ENCODE measurements at places on chromosomes 3 and 15. TPM values are rescaled to one million over a fixed set of nuclear protein-coding genes. Genes with fewer than 3 reads are reported as not detected.

The UBA7 gene
- 24.4 TPM for total RNA-seq

The IL20RB gene
- total RNA-seq, result 1.1 TPM

The TMCO5A gene
- not detected for total RNA-seq

DNA sequence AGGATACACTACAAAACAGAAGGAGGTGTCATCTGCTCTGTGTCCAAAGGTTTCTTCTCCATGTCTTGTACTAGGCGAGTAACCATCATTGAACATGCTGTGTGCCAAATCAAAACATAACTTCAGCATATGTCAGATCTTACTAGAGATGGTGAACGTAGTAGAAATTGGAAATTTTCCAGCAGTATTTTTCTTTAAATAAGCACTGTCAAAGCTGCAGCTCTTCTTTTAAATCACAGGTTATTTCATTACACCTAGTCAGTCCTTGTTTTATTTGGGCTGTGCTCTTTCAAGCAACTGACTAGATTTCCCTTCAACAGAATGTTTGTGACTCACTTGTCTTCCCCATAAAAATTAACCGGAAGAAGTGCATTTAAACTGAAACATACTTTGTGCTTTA is 46.5 kb downstream of the MSL2 start:
- H3K4me1 ChIP-seq, result no peaks in the 10 kb centered on the region
- H3K27ac ChIP-seq, result no peak overlapping the region
- no peak for DNase-seq
- H3K4me3 ChIP-seq, result no peak overlapping the region
- peaks cover 31% of the 10 kb centered on the region for H3K36me3 ChIP-seq

- H3K27me3 ChIP-seq, result no peaks in the 10 kb centered on the region
- no peaks in the 10 kb centered on the region for H3K36me3 ChIP-seq
- no peaks in the 10 kb centered on the region for H3K4me1 ChIP-seq
- H3K4me3 ChIP-seq, result no peak overlapping the region
- no peak for DNase-seq
- no peak overlapping the region for H3K27ac ChIP-seq
These were observed 530.7 kb downstream of the EPHB1 start for GRCh38 chr3:135325726-135326235.

DNA sequence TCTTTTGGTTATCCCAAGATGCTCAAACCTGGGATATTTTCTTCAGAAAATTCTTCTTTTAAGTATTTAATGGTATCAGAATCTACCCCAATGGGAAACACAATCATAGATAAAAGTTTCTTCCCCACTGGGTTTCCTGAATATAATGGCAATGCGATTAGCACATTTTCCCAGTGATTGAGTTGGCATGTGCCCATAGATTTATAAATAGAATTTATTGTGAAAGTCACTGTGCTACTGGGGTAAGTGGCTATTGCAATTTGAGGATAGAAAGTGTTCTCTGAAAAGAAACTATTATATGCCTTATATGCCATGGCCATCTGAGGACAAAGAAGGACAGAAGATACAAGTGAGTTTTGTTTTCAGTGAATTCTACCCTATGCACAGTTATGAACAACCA is 99.0 kb upstream of the RBMS3 start:
- no peak for DNase-seq
- no peaks in the 10 kb centered on the region for H3K27me3 ChIP-seq
- H3K36me3 ChIP-seq, result no peaks in the 10 kb centered on the region
- H3K4me3 ChIP-seq, result no peak overlapping the region
- H3K27ac ChIP-seq, result no peak overlapping the region

DNA sequence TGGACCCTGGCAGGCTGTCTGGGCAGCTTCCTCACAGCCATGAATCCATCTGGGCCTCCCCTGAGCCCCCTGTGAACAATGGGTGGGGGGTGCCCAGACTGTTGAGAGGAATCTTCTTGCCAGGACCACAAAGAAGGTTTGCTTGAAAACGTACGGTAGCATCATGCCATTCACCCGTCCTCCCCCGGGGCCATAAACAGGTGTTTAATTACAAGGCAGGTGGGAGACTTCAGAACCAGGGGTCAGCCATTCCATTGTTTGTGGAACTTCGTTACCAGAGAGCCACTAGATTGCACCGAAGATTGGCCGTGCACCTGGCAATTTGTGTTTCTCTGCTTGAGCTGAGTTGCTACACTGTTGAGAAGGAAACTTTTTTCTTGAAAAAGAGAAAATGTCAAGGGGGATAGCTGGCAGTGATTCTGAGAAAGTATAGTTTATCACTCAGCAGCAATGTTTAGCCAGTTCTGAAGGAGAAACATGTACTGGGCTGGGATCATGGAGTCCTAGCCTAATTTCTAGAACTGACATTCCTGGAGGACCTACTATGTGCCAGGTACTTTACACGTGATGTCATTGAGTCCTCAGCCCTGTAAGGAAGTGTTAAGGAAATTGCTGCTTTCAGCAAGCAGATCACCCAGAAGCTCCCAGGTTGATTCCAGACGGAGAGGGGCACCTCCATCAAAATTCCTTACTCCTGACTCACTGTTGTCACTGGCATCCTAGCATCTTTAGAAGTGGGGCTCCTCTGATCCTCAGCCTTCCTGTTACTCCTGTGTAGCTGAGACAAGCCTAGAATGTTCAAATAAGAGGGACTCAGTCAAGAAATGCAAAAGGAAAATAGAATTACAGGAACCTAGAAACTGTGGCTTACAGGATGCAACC is 103.8 kb upstream of the UBE2E1 start:
- no peak for DNase-seq
- H3K27ac ChIP-seq, result no peak overlapping the region
- H3K36me3 ChIP-seq, result no peaks in the 10 kb centered on the region
- no peak overlapping the region for H3K4me3 ChIP-seq

DNA sequence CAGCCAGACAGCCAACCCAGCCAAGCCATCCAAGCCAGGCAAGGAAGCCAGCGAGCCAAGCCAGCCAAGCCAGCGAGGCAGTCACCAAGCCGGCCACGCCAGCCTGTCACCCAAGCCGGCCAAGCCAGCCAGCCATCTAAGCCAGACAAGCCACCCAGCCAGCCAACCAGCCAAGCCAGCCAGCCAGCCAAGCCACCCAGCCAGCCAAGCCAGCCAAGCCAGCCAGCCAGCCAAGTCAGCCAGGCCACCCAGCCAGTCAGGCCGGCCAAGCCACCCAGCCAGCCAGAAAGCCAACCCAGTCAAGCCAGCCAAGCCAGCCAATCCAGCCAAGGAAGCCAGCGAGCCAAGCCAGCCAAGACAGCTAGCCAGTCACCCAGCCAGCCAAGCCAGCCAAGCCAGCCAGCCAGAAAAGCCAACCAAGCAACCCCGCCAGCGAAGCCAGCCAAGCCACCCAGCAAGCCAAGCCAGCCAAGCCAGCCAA is 201.2 kb downstream of the GOLGA6L6 start:
- no peaks in the 10 kb centered on the region for H3K4me1 ChIP-seq
- no peak overlapping the region for H3K4me3 ChIP-seq
- no peak overlapping the region for H3K27ac ChIP-seq
- no peak for DNase-seq
- H3K27me3 ChIP-seq, result no peaks in the 10 kb centered on the region
- no peaks in the 10 kb centered on the region for H3K36me3 ChIP-seq

DNA sequence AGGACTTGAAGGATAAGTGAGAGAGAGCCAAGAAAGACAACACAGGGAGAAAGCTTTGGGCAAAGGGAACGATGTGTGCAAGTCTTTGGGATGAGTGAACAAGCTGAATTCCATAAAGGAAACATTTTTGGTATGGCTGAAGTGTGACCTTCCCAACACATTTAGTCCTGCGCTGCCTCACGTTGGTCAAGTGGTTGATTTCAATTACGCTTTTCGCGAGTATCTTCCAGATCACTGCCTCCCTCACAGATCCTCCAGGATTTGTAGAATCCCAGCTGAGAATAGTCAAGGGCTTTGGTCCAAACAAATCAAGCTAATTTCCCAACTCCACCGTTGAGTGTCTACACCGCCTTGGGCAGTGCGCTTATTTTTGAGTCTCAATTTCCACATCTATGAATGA is 338.4 kb upstream of the ADAMTS9 start:
- no peaks in the 10 kb centered on the region for H3K36me3 ChIP-seq
- DNase-seq, result no peak

DNA sequence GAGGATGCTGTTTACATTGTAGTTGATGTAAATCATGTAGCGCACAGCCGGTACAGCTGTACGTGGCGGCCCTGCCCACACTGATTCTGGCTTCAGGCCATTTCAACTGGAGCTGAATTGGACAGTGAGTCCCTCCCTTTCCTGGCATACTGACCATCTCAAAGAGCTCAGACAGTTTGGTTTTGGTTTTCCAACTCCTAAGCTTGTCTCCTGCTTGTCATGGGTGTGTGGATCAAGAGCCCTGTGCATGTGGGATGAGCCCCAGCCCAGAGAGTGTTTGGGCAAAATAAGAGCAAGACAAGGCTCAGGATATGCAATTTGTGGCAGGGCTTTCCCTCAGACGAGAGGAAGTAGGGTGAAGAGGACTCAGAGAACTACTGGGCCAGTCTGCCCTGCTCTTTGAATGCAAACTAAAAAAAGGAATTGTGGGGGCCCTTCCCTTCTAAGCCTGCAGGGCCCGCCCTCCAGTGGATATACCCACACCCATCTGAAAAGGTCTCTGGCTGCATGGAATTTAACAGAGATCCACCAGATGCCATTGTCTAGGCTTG is 13.3 kb downstream of the ITGA11 start:
- no peak overlapping the region for H3K27ac ChIP-seq
- no peaks in the 10 kb centered on the region for H3K36me3 ChIP-seq
- no peaks in the 10 kb centered on the region for H3K27me3 ChIP-seq
- no peak overlapping the region for H3K4me3 ChIP-seq
- no peaks in the 10 kb centered on the region for H3K4me1 ChIP-seq
- no peak for DNase-seq

GRCh38 chr3:137764563-137765309 is 621 bp downstream of the SOX14 start:
- H3K27me3 ChIP-seq, result no peaks in the 10 kb centered on the region
- no peaks in the 10 kb centered on the region for H3K36me3 ChIP-seq
- no peaks in the 10 kb centered on the region for H3K4me1 ChIP-seq
- DNase-seq, result no peak
- H3K4me3 ChIP-seq, result no peak overlapping the region
- no peak overlapping the region for H3K27ac ChIP-seq

DNA sequence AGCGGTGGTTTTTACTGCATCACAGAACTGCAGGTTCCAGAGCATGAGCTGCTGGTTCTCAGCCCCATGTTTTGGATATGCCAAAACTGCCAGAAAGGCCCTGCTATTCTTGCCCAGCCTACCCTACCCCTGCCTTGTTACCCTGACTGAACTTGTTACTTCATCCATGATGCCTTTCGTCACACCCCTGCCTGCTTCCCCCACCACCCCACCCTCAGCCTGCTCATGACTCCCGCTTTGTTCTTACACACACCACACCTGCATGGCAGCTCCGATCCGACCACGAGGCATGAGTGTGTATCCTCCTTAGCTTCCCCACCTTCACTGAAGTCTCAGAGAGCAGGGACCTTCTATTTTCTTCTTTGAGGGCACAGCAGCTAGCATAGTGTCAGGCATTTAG is 5.1 kb upstream of the TM4SF1 start:
- H3K4me3 ChIP-seq, result no peak overlapping the region
- no peaks in the 10 kb centered on the region for H3K4me1 ChIP-seq
- no peaks in the 10 kb centered on the region for H3K27me3 ChIP-seq
- H3K36me3 ChIP-seq, result no peaks in the 10 kb centered on the region
- no peak overlapping the region for H3K27ac ChIP-seq

DNA sequence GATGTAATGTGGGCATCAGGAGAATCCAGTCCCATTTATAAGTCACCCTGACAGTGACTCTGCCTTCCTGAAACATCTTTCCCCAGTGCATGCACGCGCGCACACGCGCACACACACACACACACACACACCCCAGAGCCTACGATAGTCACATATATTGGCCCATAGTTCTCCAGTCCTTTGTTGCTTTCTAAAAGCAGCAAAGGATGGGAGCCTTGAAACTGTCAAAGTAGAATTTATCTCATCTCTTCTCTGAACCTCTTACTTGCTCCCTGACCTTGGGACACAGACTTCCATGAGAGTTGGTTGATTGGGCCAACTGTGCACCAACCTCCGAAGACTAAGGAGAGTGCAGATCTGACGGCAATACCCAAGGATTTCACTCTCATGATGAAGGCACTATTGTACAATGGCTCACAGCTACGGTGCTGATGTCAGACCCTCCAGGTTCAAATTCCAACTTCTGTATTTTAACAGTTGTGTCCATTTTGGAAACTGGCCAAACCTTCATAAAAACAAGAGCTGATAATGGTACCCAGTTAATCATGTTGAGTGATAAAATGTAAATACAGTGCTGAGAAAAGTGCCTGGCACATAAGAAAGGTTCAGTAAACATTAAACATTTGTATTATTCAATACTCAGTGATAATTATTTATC is 8.3 kb downstream of the CPA3 start:
- no peak overlapping the region for H3K4me3 ChIP-seq
- no peaks in the 10 kb centered on the region for H3K36me3 ChIP-seq
- H3K27ac ChIP-seq, result no peak overlapping the region
- H3K27me3 ChIP-seq, result no peaks in the 10 kb centered on the region
- no peak for DNase-seq

DNA sequence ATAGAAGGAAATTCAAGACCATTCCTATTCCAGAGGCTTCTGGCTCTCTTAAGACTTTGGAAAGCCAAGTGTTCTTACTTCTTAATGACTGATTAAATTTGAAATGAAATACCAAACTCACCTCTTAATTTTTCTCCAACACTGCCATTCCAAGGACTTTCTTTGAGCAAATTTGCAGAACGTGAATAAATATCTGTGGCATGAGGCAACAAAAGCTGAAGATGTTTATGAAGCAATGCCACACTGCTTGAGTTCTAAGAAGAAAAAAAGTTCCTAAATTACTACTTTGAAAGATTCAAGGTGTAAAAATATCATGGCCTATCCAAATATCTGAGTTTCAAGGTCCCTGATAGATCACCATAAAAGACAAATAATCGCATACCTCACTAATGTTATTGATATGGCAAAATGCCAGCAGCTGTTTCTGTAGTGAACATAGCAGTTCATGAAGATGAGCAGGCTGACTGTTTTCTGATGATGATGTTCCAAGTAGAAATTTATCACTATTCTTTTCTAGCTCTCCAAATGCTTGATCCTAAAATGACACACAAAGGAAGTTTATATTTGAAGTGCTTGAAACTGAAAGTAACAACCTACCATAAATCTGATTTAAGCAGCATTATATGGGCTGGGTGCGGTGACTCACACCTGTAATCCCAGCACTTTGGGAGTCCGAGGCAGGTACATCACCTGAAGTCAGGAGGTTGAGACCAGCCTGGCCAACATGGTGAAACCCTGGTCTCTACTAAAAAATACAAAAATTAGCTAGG is 104.4 kb downstream of the HERC1 start:
- H3K27me3 ChIP-seq, result no peaks in the 10 kb centered on the region
- DNase-seq, result no peak
- H3K27ac ChIP-seq, result no peak overlapping the region

GRCh38 chr3:186683979-186684378 is 18.2 kb downstream of the HRG start:
- H3K36me3 ChIP-seq, result no peaks in the 10 kb centered on the region
- no peak for DNase-seq
- H3K27me3 ChIP-seq, result no peaks in the 10 kb centered on the region
- H3K4me1 ChIP-seq, result no peaks in the 10 kb centered on the region

All from Karpas-422 (cell line).